T-cell (primary cell): ENCODE measurements at places on chromosomes 1 and 21.

DNA sequence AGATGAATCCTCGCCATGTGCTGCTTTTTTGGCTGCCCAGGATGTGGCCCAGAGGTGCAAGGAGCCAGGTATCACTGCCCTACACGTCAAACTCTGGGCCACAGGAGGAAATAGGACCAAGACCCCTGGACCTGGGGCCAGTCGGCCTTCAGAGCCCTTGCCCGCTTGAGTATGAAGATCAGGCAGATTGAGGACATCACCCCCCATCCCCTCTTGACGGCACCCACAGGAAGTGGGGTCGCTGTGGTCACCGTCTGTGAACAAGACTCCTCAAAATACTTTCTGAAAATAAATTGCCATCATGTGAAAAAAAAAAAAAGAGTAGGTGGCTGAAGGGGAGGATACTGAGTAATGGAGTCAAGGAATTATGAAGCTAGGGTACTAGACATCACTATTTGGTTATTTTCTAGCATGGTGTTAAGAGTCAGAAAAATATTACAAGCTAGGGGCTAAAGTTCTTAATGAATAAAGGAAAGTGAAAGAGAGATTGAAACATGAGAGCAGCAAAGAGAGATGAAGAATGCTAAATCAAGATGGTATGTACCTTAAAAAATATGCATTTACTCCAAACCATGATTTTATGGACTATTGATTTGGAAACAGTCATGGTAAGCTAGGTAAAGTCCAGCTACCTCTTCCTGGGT lies 84.9 kb downstream of the CLEC20A start:
- no peak for DNase-seq

- DNase-seq = no peak
Measured at GRCh38 chr1:111937147-111937725, 52.2 kb downstream of the KCND3 start.

GRCh38 chr1:63276624-63277023 lies 45.7 kb upstream of the FOXD3 start:
- DNase-seq = no peak

GRCh38 chr1:200654660-200655059 lies 15.0 kb downstream of the DDX59 start:
- no peak for DNase-seq

GRCh38 chr1:202376247-202376646 lies 27.7 kb downstream of the PPP1R12B start:
- DNase-seq = no peak

- no peak for DNase-seq
Measured at GRCh38 chr1:219432191-219432606, 180.7 kb downstream of the ZC3H11B start.

DNA sequence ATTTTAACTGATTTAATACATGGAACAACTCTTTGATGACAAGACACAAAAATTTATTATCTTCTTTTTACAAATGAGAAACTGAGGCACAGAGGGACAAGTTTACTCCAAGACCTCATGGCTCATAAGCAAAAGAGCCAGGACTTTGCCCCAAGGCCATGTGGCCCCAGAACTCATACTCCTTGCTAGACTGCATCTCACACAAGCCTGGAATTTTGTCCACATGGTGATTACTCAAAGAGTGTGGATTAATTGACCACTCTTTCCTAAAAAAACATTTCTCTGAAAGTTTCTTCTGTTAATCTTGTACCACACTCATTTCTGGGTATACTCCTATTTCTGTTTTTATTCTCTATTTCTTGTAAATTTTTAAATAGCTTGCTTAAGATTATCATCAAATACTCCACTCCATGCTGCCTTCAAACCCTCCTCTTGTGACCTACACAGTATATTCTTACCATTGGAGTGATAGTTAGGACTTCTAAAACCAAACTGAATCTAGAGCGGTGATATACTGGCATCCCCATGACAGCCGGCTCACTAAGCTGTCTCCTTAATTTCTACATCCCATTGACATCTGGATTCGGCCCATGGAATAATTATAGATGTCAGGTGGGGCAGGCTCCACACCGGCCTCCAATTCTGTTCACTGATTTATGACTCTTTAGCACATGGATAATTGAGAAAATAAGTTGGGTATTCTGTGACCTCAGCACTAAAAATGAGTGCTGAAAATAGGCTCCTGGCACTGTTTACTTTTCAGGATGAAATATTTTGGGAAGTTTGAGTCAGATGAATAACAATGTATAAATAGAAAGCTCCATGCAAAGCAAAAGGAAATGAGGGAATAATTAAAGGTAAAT lies 16.1 kb downstream of the RGS4 start:
- DNase-seq = no peak

DNA sequence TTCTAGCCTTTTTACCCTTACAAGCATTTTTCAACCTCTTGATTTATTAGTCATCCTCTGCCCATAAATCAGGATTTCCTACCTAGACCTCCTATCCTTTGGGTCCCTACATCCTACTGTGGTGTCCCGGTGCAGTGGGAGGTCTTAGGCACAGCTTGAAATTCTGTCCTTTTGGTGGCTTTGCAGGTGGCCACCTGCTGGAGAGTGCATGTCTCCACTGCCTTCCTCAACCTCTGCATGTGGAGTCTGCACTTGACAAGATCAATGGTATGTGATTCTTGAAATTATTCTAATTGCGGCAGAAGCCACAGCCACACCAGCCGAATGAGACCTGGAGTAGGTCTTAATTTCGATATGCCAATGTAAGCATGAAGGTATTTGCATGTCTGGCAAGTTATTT lies 11.4 kb upstream of the KCNA3 start:
- peak; percentile 28 for DNase-seq

DNA sequence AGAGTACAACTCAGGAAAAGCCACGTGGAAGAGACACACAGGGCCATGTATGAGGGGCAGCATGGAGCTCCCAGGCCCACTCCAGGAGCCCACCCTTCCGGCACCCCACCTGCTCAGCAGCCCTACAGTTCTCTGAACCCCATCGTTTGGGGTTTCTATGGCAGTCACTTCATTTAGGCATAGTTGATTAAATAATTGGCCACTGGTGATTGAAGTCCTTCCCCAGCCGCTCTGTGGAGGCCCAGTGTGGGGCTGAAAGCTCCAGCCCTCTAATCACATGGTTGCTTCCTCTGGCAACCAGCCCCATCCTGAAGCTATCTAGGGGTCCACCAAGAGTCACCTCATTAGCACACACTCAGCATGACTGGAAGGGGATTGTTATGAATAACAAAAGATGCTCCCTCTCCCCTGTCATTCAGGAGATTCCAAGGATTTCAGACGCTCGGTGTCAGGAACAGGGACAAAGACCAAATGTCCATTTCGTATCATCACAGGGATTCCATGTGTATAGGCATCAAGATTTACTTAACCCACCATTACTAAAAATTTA lies 12.2 kb upstream of the S100A7A start:
- DNase-seq = no peak

DNA sequence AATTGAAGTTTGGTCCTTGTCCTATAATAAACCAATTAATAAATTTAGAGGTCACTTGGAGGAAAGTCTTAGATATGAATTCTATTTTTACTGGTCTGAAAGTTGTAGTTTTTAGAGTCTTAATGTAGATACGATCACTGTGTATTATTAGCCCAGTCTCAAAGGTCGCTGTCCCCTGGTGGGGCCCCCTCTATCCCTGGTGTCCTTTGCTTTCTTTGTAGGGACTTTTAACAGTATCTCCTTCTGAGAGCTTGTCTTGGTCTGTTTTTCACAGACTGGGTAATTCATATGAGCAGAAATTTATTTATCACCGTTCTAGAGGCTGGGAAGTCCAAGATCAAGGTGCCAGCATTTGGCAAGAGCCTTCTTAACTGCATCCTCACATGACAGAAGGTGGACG lies 18.5 kb downstream of the CHD1L start:
- no peak for DNase-seq

GRCh38 chr1:25217598-25218232 lies 14.6 kb downstream of the SYF2 start:
- no peak for DNase-seq

DNA sequence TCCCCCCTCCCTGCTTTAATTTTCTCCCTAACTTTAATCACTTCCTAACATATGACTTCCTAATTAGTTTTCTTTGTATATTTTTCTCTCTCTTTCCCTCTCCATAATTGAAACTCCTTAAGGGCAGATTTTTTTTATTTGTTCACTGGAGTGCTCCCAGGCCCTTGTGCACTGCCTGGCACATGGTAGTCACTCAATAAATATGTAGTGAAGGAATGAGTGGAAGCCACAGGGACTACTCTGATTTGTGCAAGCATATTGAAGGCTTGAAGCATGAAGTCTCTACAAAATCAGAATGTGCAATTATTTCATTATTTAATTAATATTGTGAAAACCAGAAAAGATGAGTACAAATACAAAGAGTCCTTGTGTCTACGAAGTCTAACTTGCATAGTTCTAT lies 41.5 kb downstream of the SNX7 start:
- no peak for DNase-seq

GRCh38 chr1:245776694-245777332 lies 622.0 kb downstream of the KIF26B start:
- DNase-seq = no peak

DNA sequence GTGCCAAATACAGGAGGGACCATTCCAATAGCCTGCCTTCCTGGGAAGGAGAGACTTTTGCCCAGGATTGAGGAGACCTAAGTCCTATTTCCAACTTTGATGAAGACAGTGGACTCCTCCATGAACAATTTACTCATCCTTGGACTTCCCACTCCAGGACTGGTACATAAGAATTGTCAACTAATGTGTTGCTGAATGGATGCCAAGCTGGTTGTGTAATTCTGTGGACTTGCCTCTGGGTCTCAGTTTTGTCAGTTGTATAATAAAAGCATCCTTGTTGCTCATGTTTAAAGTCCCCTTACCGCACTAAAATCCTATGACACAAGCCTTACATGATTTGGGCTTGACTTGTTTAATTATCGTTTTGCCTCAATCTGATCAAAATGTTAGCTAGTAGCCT lies 13.2 kb upstream of the ZP4 start:
- DNase-seq = no peak

DNA sequence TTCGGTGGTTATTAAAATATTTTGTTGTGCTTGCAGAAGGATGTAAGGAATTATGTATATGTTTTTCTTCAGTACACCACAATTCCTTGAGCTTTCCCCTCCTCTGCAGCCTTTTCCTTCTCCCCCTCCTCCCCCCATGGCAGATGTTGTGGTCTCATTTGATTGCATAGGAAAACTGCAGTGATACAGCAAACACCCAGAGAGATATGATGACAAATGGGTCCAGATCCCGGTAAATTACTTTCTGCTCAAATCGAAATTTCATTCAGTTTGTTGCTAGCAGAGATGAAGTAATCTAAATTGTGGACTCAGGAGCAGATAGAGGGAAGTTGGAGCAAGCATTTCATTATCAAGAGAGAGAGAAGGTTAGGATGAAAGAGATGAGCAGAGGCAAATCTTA lies 9.9 kb downstream of the LMO4 start:
- DNase-seq = no peak

- no peak for DNase-seq
Measured at GRCh38 chr1:74368335-74368734, 133.1 kb downstream of the TNNI3K start.

DNA sequence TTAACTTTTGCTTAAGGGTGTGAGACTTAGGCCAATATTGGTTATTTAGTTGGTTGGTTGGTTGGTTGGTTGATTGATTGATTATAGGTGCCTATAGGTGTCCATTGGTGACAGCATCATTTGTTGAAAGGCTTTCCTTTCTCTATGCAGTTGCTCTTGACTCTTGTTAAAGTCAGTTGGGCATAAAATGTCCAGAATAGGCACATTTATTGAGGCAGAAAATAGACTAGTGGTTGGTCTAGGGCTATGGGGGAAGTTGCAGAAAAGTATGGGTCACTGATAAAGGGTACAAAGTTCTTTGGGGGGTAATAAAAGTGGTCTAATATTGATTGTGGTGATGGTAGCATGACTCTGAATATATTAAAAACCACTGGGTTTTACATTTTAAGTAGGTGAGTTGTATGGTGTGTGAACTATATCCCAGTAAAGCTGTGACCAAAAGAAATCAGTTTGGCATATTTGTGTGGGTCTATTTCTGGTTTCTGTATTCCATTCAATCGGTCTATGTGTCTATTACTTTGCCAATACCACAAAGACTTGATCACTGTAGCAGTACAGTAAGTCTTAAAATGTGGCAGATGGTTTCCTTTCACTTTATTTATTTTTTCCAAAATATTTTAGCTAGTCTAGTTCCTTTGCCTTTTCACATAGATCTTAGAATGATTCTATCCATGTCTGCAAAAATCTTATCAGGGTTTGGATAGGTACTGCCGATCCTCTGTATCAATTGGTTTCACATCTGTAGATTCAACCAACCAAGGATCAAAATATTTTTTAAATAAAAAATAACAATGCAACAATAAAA lies 63.0 kb downstream of the ATP1A1 start:
- no peak for DNase-seq

- DNase-seq = no peak
Measured at GRCh38 chr1:72623299-72623708, 341.0 kb upstream of the NEGR1 start.

DNA sequence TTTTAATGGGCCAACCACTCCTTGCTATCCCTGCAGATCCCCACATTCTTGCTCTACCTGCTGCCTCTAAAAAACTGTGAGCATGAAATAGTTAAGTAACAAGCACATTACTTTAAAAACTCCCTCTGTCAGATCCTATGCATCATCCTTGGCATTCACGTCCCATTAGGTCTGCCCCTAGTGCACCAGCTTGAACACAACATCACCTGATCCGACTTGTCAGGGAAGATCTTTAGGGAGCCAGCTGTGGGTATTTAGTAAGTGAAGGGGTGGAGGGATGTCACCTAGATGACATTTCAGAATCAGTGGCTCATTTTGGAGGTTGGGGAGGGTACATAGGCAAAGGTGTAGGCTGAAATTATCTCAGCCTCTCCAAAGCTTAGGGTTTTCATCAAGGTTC lies 33.5 kb downstream of the RXRG start:
- DNase-seq = no peak

DNA sequence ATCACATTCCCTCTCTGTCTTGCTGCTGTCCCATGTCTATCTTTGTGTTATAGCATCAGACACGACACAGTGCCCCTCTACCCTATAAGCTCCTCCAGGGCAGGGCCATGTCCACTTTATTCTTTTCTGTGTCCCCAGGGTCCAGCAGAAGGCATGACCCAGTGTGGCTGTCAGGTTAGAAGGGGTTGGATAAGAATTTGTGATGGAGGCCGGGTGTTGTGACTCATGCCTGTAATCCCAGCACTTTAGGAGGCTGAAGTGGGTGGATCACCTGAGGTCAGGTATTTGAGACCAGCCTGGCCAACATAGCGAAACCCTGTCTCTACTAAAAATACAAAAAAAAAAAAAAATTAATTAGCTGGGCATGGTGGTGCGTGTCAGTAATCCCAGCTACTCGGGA lies 26.3 kb upstream of the RNF19B start:
- no peak for DNase-seq

GRCh38 chr1:39255222-39255621 lies 50.7 kb downstream of the MACF1 start:
- DNase-seq = no peak

- no peak for DNase-seq
Measured at GRCh38 chr1:193355626-193356025, 169.2 kb upstream of the B3GALT2 start.

DNA sequence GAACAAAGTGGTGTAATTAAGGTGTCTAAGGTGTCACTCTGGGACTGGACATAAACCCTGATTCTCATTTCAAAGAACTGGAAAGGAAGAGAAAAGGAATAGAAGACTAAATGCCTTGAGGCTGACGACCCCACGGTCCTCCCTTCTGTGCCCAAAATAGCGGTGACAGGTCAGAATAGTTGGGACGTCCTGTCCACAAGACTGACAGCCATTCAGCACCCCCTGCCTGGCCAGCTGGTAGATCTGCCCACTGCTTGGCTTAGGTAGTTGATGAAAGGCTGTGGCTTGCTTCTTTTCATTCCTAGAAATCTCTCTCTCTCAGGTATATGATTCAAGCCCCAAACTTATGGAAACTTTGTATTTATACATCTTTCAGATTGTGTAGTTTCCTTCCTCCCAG lies 26.4 kb upstream of the CREG1 start:
- no peak for DNase-seq
